CD4-positive, alpha-beta memory T cell (primary cell): ENCODE measurements at places on chromosomes 4 and X.

GRCh38 chr4:41013746-41014145 lies 200.6 kb downstream of the APBB2 start:
- no peak for DNase-seq

DNA sequence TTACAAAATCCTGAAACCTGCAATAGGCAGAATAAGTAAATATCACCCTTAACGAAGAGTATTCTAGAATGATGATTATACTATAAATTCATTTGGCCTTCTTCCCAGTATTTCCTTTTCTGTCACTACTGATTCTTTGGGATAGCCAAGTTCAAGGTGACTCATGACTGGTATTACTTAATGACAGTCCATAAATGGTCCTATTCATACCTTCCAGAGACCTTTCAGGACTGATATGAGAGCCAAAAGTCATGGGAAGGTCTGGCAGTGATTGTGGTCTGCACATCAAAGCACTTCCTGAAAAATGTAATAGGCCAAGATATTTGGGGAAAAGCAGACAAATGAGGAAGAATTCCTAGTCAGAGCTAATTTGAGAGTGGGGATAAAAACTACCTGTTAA lies 239.6 kb upstream of the FAM47A start:
- no peak for DNase-seq

DNA sequence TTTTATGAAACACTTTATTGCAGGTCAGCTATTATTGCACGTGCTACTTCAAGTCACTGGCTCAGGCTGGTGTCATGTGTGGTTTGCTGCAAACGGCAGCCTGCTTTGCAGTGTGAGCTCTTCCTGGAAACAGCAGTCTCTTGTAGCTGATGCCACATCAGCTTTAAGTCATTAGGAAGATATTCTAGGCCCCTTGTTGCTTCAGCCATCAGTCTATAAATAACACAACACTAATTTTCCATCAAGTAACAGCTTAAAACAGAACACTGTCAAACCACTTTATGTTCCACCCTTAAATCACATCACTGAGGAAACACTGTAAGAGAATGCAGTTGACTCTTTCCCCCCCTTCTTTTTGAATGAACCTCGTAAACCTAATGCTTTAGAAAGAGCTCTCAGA lies 93.8 kb downstream of the GATB start:
- no peak for DNase-seq

DNA sequence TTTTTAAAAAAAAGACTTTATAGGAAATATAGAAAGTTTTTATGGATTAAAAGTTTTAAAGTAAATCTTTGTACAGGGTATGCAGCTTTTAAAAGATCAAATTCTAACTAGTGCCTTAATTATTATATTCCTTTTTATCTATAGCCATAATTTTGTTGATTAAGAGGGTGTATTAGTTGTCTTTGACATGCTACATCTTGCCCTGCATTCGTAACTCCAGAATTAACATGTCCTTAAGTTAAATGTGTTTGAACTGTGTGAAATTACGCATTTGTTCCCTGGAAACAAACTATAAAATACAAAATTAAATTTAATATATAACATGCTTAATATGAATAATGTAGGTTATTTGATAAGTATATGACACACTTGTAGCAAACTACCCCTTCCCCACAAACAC lies 66.3 kb downstream of the PTPN13 start:
- DNase-seq: no peak

GRCh38 chr4:17761062-17761461 lies 20.4 kb downstream of the FAM184B start:
- no peak for DNase-seq

- no peak for DNase-seq
Measured at GRCh38 chrX:46383006-46383405, 162.2 kb downstream of the ZNF674 start.

GRCh38 chrX:11740794-11741193 lies 17.2 kb upstream of the MSL3 start:
- no peak for DNase-seq
